GM19239 (cell line): ENCODE measurements at places on chromosomes 1 and 21.

- no peak for DNase-seq
Measured at GRCh38 chr21:45631540-45631939, 12.0 kb upstream of the PCBP3 start.

- DNase-seq: no peak
Measured at GRCh38 chr1:14369526-14370213, 228.8 kb upstream of the KAZN start.

DNA sequence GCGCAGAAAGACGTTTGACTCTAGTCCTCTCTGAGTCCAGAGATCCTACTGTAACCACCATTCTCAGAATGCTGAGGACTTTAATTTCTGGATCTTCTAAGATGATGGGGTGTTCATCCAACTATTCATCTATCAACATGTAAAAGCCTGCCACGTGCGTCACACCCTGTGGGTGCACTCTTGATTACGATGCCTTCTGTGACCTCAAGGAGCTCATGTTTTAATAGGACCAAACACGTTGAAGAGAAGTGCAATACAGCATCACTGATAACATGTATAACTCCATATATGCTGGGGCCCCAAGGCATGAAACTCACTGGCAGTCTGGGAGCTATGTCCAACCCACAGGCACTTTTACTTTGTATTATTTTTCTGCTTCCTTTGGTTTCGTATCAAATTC lies 19.0 kb downstream of the KIAA0040 start:
- no peak for DNase-seq

GRCh38 chr21:35924714-35925301 lies 135.5 kb downstream of the SETD4 start:
- DNase-seq: no peak

GRCh38 chr1:164662955-164663354 lies 104.0 kb downstream of the PBX1 start:
- DNase-seq: no peak

GRCh38 chr1:47751193-47751592 lies 246.0 kb downstream of the TRABD2B start:
- DNase-seq: no peak

DNA sequence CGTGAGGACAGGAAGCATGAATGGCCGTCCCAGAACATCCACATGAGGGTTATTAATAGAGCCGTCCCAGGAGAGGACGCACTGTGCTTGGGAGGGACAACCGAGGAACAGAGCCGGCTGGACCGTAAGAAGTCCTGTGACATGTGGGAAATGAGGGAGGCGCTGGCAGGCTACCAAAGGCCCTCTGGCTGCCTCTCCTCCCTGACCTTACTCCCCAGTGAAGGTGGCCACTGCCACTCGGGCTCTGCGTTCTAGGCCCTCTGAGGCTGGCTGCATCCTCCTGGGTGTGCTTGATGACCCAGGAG lies 15.5 kb upstream of the NPPB start:
- no peak for DNase-seq

- DNase-seq: no peak
Measured at GRCh38 chr1:12709696-12710095, 6.2 kb upstream of the AADACL3 start.

- DNase-seq: no peak
Measured at GRCh38 chr1:106746448-106747085, 309.9 kb upstream of the PRMT6 start.

DNA sequence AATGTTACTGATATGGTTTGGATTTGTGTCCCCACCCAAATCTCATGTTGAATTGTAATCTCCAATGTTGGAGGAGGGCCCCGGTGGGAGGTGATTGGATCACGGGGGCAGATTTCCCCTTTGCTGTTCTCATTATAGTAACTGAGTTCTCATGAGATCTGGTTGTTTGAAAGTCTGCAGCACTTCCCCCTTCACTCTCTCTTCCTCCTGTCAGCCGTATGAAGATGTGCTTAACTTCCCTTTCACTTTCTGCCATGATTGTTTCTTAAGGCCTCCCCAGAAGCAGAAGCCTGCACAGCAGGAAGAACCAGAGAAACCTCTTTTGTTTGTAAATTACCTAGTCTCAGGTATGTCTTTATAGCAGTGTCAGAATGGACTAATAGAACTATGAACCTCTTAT lies 28.4 kb downstream of the TRIM33 start:
- DNase-seq: peak; percentile 32

- DNase-seq: no peak
Measured at GRCh38 chr1:114756009-114756892, 1.5 kb downstream of the CSDE1 start.

- DNase-seq: no peak
Measured at GRCh38 chr1:16925635-16926490, 4.1 kb downstream of the CROCC start.
